ENCODE measurements at places on chromosomes 1 and 21.

DNA sequence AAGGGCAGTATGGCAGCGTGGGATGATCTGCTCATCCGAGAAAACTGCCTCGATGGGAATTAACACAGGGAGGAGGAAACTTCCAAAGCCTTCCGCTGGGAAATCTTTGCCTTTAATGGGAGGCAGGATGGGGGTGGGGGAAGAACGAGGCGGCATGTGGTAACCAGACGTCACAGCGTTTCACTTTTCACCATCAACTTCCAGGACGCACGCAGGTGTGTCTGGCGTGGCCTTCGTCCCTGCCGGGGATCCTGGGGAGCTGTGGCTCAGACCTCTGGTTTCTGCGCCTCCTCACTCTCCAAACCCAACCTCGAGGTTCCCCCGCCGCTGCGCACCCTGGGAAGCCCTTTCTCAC, 282 bp downstream of the RSPH1 start:
- peak; percentile 5 for DNase-seq

GRCh38 chr1:11930571-11931445, 3.7 kb upstream of the PLOD1 start:
- no peak for DNase-seq

GRCh38 chr1:67552336-67552759, 122.1 kb upstream of the SERBP1 start:
- no peak for DNase-seq

DNA sequence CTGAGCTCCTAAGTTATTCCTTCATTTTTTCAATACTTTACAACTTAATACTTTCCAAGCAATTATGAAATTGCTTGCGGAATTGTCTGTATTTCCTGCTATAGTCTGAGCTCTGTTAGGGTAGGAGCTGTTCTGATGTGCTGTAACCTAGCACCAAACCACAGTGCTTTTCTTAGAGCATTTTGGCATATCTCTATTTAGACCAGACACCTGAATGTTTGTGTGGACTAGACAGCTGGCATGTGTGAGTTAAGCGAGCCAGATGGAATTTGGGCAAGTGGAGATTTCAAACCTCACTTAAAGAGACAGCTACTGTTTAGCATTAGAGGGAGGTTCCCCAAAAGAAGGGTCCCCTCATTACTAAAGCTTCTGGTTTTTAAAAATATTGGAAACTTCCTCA, 106.1 kb downstream of the RWDD3 start:
- DNase-seq, result no peak

- no peak for DNase-seq
Observed at GRCh38 chr1:115168026-115168425, 78.7 kb upstream of the TSPAN2 start.

GRCh38 chr1:93631626-93632365, 49.8 kb downstream of the BCAR3 start:
- no peak for DNase-seq

DNA sequence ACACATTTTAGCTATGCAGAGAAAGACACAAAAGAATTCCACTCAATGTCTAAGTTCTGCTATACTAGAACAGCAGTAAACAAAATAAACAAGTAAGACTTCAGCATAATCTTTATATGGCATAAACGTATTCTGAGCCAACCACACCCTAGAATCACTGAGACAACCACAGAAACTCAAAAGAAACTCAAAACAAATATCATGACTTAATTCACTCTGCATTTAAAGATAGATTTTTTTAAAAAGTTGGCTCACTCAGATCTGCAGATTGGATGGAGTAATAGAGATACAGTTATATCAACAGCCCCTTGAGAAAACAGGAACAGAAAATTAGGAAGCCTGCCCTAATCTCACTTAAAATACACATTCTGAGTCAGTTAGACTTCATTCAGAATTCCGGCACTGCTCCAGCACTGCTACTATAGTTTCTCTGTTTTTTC, 95.0 kb downstream of the COL24A1 start:
- no peak for DNase-seq

- no peak for DNase-seq
Observed at GRCh38 chr1:226732856-226733291, 6.2 kb downstream of the ITPKB start.
